GM19239 (cell line): ENCODE measurements at places on chromosomes 6 and 20.

GRCh38 chr6:151385177-151385576 is 6.2 kb downstream of the ZBTB2 start:
- no peak for DNase-seq

DNA sequence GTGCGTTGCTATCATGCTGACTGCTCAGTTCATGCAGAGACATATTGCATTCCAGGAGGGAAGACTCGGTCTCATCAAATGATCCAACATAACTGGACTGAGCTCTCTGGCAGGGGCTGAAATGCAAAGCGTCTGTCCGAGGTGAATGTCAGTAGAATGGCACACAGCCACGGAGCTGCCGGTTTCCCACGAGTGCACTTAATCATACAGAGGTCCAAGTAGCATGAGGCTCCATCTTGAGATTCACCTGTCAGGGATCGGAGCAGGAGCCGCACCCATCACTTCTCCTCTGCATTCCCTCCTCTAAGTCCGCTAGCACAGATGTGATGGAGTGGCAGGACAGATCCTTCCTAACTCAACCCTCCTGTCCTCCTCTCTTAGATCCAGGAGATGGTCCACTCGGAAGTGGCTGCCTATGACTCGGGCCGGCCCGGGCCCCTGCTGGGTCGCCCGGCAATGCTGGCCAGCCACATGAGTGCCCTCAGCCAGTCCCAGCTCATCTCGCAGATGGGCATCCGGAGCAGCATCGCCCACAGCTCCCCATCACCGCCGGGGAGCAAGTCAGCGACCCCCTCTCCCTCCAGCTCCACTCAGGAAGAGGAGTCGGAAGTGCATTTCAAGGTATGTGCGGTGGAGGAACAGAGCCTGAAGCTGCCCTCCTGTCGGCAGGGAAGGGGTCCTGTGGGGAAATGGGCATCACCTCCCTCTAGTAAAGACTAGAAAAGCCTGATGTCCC is 135.9 kb downstream of the JPH2 start:
- DNase-seq, result no peak

DNA sequence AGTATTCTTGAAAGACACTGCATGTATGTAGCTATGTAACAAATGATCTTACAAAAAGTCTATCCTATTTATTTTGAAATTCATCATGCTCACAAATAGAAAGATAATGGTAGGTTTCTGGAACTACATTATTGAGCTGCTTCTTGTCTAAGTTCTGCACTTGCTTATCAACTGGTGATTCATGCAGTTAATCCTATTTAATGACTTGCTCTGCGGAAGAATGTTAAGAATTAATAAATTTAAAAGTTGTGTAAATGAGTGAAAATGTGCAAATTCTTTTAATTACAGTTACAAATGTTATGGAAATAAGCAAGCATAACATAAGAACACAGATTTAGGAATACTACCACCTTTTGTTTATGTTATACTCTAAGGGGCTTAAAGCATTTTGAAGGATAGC is 67.1 kb upstream of the MCM9 start:
- DNase-seq, result no peak

- DNase-seq, result no peak
Observed at GRCh38 chr6:79005024-79005423, 73.0 kb downstream of the PHIP start.

DNA sequence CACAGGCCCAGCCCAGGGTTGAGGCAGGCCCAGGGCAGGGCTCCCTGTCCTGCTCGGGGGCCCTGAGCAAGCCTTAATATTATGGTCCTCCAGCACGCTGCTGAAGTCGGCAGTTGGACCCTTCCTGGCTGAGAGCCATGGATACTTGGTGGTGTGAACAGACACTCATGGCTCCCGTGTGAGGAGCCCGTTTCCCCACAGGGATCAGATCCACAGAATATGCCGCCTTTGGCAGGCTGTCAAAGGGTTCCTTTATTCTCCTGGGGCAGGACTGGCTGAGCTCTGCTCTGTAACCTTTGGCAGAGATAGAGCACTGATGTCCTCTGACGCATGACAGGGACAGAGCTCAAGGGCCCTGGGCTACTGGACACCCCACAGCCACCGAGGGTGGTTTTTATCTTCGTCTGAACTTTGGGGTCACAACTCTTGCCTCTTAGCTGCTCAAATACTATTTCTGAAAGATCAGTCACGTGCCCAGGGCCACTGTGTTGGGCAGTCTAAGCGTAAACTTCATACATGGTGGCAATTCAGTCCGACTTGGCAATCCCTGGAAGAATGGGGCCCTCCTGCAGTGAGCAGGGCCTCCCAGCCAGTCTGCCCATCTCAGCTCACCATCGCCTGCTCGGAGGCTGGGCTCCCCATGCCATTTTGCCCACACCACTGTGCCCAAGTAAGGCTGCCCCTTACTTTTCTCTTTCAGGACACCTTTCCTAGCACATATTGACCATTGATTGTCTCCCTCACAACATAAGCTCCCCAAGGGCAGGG is 49.1 kb downstream of the TTI1 start:
- DNase-seq, result no peak

- DNase-seq, result no peak
Observed at GRCh38 chr6:19839788-19840187, 2.6 kb downstream of the ID4 start.

DNA sequence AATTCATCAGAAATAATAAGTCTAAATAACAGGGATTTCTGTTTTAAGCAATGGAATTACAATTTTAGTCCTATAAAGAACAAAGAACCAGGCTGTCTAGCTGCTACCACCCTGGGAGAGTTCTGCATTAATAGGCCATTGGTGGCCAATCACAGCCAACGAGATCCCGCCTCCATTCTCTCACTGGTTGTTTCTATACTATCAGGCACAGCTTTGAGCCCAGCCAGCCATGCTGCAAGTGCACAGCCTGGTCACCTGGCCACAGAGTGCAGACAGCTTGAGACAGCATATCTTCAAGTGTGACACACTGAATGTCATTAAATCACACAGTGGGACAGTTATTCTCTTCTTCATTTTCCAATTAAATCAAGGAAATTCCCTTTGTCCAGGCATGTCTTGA is 16.1 kb upstream of the RAB22A start:
- no peak for DNase-seq

DNA sequence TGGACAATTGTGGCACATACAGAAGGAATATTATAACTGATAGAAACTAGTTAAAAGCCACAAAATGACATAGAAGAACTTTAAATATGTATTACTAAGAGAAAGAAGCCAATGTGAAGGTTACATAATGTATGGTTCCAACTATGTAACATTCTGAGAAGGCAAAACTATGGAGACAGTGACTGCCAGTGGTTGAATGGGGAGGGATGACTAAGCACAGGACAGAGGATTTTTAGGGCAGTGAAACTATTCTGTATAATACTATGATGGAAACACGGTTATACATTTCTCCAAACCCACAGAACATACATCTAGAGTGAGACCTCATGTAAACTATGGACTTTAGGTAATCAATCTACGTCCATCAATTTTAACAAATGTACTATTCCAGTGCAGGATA is 22.4 kb downstream of the SYNCRIP start:
- DNase-seq, result no peak

- DNase-seq, result no peak
Observed at GRCh38 chr20:34435589-34435988, 72.5 kb downstream of the ITCH start.

GRCh38 chr6:22372922-22373321 is 76.1 kb upstream of the PRL start:
- no peak for DNase-seq

DNA sequence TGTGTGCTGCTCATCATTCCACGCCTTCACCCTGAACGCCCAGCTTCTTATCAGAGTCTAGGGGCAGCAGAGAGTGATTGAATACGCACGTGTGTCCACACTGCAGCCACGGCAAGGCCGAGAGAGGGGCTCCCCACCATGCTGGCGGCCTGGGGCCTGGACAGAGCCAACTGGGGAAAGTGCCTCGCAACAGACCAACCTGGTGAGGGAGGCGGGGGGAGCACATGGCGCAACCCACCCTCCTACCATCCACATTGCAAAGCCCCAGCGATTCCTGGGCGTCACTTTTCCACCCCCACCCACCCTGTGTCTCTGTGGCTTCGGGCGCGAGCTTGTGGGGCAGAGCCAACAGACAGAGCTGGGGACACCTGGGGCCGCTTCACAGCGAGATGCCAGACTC is 66.4 kb upstream of the DUSP22 start:
- no peak for DNase-seq

GRCh38 chr6:116190550-116190949 is 63.3 kb downstream of the TSPYL4 start:
- no peak for DNase-seq

DNA sequence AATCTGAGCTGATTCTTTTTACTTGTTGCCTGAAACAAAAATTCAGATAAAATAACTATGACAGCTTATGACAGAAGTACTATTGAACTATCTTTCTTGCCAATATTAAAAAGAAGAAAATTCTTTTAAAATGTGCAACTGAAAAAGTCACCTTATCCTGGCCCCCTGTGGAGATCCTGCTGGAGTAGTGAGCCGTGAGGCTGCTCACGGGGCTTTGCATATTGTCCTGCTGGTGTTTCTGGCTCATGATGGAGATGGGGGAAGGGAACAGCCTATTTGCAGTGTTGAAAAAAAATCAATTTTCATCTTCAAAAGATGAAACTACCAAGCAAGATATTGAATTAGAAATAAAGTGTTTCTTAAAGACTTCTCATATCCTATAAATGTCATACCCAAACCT is 216.0 kb downstream of the SAMD5 start:
- DNase-seq, result no peak

GRCh38 chr20:50694379-50695134 is 3.2 kb upstream of the RIPOR3 start:
- DNase-seq, result no peak

- no peak for DNase-seq
Observed at GRCh38 chr6:35498422-35499067, 1.7 kb upstream of the TEAD3 start.

DNA sequence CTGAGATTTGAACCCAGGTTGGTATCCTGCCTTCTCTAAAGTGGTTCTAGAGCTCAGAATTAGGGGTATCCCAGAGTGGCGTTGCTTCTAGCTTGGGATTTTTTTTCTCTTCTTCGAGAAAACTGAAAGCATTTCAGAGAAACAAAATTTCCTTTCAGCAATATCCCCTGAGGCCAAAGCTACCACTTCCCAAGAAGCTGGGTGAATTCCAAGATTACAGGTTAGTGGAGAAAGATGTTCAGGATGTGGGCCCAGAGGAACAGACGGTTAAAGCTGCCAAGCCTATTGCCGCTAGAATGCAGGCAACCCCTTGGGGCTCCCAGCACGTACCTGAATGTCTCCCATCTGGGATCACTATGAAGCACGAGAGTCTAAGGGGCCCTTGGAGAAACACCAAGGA is 134.1 kb downstream of the FOXO3 start:
- DNase-seq, result no peak

- no peak for DNase-seq
Observed at GRCh38 chr6:43200541-43200940, 18.5 kb downstream of the CUL9 start.

GRCh38 chr6:45377043-45377553 is 636 bp downstream of the SUPT3H start:
- DNase-seq, result no peak

DNA sequence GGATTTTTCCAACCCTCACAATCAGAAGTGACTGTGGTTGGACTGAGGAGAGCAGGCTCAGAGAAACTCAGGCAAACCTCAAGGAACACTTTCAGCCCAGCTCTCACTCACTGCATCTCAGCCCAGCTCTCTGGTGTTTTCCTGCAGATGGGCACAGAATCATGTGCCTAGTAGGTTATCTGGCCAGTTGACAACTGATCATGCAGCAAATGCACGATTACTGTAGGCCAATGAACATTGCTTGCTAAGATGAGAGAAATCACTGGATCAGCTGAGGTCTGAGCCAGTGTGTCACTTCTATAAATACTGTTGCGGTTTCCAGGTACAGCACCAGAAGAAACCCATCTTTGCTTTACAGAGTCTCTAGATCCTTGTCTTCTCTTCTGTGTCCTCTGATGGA is 540.5 kb downstream of the CD83 start:
- no peak for DNase-seq

GRCh38 chr20:49318091-49318429 is 40.2 kb upstream of the ZNFX1 start:
- no peak for DNase-seq

DNA sequence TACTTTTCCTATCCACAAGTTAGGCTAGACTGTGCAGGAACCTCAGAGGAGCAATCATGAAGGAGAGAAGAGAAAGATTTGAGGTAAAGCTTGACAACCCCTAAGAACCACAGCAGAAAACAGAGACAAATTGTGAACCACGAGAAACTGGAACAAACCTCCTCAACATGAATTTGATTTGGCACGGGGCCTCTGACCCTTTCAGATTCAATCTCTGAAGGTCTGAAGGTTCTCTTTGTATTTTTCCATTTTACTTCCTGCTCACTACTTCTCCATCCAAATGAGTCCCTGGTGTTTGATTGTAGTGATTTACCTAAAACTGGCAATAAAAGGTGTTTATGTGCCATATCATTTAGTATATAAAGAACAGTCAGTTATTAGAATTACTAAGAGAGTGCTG is 126.1 kb upstream of the STXBP5 start:
- DNase-seq, result no peak

DNA sequence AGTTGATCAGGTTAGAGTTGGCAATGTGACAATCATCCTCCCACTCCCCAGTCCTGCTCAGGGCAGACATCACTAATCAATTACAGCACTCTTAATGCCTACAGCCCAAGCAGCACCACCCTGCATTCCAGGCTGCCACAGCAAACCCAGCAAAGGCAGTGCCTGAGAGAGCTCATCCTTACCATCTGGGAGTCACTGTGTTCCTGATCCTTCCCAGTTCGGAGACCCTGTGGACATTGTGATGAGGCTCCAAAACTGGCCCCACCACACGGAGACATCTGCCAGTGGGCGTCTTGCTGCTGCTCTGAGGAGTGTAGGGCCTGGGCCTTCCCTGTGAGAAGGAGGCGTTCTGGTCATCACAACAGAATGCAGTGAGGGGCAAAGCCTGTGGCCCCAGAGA is 216.5 kb upstream of the CST7 start:
- no peak for DNase-seq

GRCh38 chr20:51810155-51811041 is 8.1 kb upstream of the SALL4 start:
- no peak for DNase-seq
